ENCODE measurements at places on chromosomes 6 and 20.

DNA sequence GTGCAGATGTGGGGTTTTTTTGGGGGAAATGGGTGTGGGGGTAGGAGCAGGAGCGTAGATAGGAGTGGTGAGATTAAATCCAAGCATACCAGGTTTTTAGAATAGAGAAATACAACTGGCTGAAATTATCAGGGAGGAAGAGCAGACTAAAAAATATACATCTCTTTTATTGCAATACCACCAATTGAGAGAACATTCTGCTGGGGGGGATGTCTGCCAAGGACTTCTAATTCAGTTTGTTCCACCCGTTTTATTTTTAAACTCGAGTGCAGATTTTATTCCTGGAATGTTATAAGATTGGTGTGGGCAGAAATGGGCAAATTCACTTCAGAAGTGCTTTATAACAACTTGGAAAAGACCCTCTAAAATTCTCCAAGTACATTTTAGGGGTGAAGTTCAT, 192.7 kb downstream of the GMPR start:
- DNase-seq, result no peak

DNA sequence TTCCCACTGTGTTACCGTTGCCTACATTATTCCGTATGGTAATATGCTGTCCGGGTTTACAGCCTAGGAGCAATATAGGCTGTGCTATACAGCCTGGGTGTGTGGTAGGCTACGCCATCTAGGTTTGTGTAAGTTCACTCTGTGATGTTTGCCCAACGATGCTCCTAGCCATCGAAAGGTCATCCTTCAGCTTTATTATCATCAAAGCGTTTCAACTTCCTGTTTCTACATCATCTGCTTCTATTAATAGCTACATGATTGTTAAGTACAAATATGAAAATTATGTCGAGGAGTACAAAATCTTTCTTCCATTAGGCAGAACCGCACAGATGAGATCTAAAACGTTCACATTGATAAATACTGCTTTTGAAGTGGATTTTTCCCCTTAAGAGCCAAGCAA, 69.9 kb downstream of the PPP1R14C start:
- DNase-seq, result no peak

DNA sequence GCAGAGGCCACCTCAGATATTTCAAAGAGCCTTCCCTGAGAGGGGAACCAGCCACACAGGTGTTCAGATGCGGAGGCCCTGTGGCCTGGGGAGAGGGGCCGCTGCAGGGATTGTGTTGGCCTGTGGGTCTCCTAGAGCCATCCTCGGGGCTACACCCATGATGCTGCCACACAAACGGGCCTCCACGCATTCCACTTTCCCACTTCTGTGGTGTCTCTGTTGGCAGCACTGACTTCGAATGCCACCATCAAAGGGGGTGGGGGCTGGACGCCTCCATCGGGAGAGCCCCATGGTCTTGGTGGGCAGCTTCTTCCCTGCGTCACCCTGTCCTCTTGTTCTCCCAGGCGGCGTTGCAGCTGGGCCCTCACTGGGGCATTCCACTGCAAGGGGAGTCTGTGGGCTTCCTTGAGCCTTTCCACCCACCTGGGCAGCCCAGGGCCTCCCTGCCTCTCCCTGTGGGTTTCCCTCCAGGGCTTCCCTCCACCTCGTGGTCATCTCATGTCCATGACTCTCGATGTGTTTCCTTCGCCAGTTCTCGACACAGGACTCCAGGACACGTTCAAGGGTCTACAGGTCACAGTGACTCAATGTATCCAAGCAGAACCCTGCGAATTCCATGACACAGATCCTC, 145.5 kb downstream of the ERMARD start:
- no peak for DNase-seq

DNA sequence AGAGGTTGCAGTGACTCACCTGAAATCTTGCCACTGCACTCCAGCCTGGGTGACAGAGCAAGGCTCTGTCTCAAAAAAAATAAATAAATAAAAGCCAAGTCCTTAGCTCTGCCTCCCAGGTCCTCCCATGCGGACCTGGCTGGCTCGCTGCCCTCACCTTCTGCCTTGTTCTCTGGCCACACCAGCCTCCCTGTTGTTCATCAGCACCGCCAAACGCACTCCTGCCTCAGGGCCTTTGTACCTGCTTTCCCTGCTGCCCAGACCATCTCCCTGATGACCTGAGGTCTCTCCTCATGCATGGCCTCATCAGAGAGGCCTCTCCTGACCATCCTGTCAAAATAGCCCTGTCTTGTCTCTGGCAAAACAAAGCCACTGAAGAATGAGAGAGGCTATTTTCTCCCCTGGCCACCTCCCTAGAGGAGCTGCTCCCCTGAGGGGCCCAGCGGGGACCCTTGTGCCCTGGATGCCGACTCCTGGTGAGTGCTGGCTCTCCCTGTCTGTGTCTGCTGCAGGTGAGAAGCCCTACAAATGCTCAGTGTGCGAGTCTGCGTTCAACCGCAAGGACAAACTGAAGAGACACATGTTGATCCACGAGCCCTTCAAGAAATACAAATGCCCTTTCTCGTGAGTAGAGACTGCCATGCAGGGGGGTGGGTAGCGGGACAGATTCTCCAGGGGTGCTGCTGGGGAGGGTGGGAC, 22.6 kb upstream of the CHMP4B start:
- DNase-seq, result peak; percentile 51

DNA sequence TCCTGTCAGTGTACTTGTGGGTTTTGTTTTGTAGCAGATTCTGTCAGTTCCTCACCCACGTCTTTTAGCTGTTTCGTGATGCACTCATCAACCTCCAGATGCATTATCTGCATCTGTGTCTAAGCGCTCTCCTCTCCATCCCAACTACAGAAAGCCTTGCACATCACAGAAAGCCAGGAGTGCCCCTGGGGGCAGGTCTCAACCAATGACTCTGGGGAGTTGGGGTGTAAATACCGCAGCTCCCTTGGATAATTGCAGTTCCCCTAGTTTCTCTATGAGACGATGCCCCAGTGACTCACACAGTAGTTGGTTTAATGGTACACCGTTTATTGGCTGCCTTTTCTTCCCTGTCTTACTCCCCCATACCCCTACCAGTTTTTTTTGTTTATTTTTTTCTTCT, 158.1 kb downstream of the SOX4 start:
- no peak for DNase-seq

DNA sequence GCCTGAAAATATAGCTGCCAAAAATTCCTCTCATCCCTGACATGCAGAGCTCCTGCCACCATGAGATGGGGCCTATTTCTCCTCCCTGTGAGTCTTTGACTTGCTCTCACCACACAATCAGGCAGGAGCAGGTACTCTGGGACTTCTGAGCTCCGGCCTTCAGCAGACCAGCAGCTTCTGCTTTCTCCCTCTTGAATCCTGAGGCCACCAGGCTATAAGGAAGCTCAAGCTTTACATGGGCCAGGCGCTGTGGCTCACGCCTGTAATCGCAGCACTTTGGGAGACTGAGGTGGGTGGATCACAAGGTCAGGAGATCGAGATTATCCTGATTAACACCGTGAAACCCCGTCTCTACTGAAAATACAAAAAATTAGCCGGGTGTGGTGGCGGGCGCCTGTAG, 238.7 kb upstream of the RREB1 start:
- no peak for DNase-seq

DNA sequence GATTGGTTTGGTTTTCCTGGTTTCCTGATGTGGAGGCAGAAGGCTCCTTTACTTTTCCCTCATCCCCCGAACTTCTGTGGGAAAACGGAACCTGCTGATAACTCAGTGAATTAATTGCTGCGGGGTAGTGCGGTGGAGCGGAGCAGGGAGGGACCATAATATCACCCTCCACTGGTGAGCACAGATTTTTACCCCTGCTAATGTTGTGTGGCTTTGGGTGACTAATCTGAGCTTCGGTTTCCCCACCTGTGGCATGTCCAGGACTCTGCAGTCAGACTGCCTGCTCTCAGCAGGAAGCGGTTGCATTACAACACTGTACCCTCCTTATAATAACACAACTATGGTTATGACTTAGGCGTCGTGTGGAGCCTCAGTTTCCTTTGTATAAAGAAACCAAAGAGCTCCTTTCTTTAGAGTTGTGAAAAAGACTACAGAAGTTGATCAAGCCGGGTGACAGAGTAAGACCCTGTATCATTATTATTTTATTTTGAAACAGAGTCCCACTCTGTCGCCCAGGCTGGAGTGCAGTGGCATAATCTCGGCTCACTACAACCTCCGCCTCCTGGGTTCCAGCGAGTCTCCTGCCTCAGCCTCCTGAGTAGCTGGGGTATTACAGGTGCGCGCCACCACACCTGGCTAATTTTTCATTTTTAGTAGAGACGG, 2.2 kb upstream of the ID1 start:
- no peak for DNase-seq

DNA sequence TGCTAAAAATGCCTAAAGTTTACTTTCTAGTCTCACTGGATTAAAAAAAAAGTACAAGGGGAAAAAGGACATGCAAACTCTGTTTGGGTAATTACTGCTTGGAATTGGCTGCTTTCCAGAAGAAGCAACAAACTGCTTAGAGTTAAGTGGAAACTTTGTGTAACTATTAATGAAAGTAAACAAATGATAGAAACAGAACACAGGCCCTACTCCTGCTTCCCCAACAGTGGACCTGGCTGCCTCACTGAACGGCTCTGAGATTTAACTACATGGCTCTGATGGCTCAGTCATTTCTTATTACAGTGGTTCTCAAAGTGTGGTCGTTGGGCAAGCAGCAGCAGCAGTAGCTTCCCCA, 108.5 kb downstream of the MAN1A1 start:
- DNase-seq, result no peak

DNA sequence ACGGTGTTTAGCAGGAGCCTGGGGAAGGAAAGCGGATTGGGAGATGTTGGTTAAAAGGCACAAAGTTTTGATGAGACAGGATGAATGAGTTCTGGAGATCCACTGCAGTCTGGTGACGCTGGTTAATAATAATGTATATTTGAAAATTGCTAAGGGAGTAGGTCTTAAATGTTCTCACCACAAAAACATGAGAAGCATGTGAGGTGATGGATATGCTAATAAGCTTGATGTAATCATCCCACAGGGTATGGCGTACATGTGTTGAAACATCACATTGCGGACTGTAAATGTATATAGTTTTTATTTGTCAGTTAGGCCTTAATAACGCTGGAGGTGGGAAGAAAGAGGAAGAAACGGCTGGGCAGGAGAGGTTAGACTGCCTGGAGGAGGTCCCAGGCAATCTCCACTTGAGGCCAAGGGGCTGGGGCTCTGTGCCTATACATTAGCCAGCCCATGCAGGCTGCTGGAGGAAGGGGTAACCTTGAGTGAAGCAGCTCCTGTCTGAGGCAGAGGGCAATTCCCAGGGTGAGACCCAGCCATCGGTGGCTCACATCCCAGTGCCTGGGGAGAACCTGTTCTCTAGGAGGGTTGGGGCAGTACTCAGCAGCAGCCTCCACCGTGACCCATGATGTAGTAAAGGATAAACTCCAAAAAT, 188.2 kb upstream of the QKI start:
- no peak for DNase-seq

- no peak for DNase-seq
Observed at GRCh38 chr6:36018339-36018738, 6.1 kb downstream of the SLC26A8 start.
